ENCODE measurements at places on chromosomes 4 and X.

DNA sequence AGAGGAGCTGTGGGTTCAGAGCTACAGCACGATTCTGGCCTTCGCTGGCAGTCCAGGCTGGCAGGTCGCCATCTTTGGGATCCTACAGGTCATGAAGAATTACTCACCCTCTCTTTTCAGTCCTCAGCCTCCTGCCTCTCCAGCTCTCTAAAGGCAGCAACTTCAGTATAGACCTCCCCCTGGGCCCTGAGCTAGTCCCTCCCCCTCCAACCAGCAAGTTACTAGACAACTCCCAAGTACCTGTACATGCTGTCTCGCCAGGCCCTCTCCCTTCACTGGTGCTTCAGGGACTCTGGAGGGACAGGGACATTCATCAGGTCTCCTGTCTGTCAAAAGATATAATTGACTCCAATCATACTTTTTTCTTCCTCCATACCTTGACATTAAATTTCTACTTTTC lies at the start of gene GPR119:
GPR119 (minus strand) TSS at position 155 of the 400 bp plus-strand sequence. CDS start 227 bp downstream, outside the sequence.
- DNase-seq = no peak

DNA sequence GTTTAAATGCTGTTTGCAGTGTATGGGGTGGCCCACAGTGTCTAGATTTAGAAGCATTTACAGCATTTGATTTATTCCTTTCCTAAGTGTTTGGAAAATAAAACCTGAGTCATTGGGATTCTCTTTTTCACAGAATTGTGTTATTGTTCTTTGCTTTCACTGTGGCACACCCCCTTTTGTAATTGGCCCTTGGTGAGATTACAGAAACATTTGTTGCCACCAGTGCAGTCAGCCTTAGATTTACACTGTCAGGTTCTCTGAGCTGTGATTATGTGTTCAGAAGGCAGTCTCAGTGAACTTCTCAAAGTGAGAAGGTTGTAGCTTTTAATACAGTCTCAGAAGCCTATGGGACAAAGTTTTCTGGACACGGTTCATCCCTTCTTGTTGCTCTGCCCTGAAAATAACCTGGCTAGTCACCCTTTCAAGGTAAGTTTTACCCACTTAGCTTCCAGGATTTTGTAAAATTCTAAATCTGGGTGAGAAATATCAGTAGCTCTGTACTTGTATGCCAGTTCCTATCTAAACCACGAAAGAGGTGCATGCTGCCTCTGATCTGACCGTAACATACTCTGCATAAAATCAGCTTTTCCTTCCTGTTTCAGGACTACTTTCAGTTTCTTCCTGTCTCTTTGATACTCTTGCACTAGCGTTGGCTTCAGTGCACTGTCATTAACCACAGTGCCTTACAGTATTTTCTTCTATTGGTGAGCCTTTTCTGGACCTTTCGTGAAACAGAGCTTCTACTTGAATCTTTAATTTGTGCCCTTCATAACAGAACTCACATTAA lies 12.6 kb downstream of the RUFY3 start:
- peak; percentile 19 for DNase-seq

- DNase-seq = no peak
Observed at GRCh38 chrX:116961872-116962582, 499.3 kb upstream of the CT83 start.

- DNase-seq = no peak
Observed at GRCh38 chr4:94536649-94537469, 85.1 kb downstream of the PDLIM5 start.

DNA sequence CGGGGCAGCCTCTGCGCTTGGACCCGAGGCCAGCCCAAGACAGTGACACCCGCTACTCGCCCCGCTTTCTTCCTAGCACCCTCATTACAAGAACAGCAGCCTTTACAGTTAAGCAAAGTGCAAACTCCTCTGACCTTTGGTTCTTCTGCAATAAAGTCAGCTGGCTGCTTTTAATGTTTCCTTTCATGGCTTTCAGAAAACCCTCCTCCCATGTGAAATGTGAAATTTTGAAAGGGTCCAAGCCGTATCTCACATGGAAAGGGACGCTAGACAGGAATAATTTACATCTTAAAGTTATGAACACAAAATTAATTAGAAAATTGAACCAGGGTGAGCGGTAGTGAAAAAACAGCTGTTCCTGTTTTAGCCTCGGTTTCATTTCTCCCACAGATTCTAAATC lies 520.1 kb upstream of the FRG1 start:
- DNase-seq = no peak

GRCh38 chr4:169791527-169792156 lies 33.9 kb upstream of the HPF1 start:
- DNase-seq = peak; percentile 62

GRCh38 chrX:139026811-139027210 lies 315.3 kb upstream of the FGF13 start:
- DNase-seq = no peak

GRCh38 chrX:115173181-115173580 lies 16.0 kb upstream of the RBMXL3 start:
- DNase-seq = no peak

- no peak for DNase-seq
Observed at GRCh38 chr4:186839122-186840037, 115.7 kb upstream of the FAT1 start.

DNA sequence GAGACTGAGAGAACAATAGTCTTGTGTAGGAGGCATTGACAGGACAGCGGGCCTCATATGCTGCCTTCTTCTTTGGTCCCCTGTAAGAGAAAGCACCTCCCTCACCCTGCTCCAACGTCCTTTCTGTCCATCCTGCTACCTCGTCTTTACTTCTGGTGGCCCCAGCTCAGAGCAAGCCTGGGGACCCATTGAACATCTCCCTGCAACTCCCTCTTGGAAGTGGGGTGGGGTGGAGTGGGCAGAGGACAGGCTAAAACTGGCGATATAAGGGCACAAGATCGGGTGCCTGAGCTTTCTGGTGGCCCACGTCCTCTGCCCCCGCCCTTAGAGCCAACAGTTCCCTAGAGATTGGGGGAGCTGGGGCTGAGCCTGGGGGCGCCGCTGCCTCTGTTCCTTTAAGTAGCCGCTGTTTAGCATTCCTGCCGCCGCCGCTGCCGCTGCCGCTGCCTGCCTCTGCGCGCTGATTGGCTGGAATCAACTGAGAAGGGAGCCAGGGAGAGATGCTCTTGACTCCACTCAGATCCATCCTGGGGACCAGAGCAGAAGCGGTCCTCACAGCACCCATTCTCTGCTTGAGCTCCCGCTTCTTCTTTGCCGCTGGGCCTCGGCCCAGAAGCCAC lies at the start of gene DLG3:
DLG3 (plus strand) TSS at position 510 of the 620 bp plus-strand sequence. CDS start 367 bp downstream, outside the sequence.
- DNase-seq = peak; percentile 66

DNA sequence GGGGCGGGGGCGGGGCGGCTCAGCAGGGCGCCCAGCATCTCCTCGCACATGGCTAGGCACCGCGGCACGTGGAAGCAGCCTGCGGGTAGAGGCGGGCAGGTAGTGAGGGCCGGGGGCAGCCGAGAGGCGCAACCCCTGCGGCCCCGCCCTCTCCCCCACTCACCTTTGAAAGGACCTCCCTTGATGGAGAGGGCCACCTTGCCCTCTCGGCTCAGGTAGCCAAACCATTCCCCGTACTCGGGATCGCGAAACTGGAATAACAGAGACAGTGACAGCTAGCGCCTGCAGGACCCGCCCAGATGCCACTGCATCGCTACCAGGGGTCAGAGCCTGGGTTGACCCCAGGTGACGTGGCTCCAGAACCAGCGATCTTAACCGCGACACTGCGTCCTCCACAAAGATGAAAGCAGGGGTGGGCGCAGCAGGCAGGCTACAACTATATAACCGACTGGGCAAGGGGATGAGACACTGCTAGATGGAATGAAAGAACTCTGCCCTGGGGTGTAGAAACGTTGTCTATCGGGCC lies 552 bp upstream of the NAA10 start:
- no peak for DNase-seq

DNA sequence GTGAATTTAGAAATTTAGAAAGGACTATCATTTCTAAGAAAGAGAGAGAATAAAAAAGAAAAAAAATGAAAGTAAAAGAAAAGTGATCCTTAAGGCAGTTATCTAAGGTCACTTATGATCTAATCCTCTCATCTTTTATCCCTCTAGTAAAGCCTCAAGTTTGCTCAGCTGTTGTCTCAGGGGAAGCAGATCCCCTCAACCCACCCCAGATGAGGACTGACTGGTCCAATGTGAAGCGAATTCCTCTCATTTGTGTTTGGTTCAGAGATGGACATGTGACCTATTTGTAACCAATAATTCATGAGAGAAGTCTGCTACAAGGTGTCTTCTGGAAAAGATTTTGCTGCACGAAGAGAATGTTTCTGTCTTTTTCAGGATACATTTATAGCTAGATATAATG lies 1591.3 kb downstream of the ADGRL3 start:
- DNase-seq = no peak

DNA sequence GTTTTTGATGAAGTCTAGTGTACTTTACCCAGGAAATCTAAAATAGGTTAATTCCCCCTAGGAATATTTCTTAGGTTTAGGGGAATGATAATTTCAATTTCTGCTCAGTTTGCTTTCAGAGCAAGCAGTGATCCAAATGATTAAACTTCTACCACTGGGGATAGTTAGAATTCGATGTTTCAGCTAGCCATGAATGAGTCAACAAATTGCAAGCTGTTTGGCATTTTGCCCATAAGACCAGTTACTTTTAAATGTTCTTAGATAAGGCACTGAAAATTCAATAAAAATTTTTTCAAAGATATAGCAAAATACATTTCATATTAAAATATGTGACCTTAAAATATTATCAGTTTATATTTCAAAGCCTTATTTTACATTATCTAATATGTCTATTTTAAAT lies 993.6 kb downstream of the ARAP2 start:
- DNase-seq = peak; percentile 20

GRCh38 chrX:31219174-31219573 lies 147.3 kb upstream of the FTHL17 start:
- no peak for DNase-seq

- no peak for DNase-seq
Observed at GRCh38 chr4:60822986-60823385, 377.1 kb upstream of the ADGRL3 start.

- DNase-seq = no peak
Observed at GRCh38 chrX:101774340-101774739, 114.7 kb upstream of the ARMCX2 start.

DNA sequence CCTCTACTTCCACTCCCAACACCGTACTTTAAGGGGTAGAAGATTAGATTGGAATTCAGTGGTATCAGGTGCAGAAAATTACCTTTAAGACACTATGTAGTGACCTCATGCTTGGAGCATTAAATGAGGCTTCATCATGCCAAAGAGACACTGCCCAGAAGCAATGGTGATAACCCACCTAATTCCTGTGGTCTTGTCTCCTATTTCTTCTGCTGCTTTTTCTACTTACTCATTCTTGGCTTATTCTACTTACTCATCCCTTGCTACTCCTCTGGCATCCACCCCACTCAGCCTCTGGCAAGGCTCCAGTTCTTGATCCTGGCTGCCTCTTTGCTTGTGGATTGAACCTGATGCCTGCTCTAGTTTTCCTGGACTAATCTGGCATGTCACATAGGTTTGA lies 62.3 kb upstream of the ADAMTS3 start:
- no peak for DNase-seq

- no peak for DNase-seq
Observed at GRCh38 chr4:119629142-119629471, 503 bp upstream of the PDE5A start.

- DNase-seq = no peak
Observed at GRCh38 chr4:27518876-27519275, 658.2 kb downstream of the STIM2 start.

DNA sequence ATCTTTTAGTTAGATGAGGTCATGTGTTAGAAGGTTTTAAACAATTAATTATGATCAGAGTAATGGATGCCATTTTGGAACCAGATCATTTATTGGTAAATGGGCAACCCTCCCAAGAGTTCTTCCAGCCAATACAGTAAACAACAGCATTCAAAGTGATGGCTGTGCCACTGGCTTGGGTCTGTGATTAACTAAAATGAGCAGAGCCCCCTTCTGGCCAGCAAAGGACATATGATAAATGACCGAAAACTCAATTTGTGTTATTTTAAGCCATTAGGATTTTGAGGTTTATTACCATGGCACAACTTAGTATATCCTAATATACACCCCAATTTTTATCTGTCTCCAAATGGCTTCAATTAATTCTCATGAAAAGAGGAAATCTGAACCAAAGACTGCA lies 90.8 kb upstream of the NPFFR2 start:
- DNase-seq = peak; percentile 6

DNA sequence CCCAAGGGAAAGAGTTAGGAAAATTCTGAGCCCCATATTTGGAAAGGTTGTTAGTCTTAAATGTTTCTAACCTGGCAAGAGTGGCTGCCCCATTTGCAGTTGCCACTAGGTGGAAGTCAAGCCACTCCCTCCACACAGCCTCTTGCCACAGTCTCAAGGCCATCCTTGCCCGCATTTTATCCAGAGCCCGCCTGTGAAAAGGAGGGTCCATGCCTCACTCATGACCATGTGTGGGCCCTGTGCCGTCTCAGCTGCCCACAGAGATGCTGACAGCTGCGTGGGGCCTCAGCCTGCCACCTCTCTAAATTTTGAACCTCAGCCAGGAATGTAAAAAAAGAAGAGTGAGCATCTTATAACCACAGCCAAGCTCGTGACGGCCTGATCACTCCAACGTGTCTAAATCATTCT lies 201.5 kb upstream of the FAM241A start:
- DNase-seq = peak; percentile 10

GRCh38 chr4:17584521-17585213 lies 7.7 kb downstream of the LAP3 start:
- DNase-seq = no peak

DNA sequence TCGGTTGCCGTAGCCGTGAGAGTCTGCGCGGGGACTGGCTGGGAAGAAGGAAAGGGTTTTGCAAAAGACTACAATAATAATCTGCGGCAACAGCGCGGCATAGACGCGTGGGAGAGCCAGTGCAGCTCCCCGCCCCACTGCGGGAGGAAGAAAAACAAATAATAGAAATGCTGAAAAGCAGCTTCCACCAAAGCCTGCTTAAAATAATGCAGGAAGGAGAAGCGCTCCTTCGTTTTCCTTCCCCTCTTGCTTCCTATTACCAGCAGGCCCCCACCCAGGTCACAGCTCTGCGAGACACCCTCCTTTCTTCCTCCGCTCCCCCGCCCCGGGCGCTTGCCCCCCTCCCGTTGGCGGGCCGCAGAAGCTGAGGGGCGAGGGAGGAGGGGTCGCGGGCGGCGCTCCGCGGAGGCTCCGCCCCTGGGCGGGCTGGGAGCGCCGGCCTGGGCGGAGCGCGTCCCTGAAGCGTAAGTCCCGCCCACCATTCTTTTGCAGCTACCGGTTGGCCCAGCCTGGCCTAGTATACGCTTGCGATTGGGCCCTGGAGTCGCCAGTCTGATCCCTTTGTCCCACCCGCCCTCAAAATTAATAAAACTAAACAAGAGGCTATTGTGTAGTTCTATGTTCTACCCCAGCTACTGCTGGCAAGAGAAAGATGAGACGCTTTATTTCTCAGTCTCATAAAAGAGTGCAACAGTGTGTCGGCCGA lies 636 bp upstream of the AMOT start:
- DNase-seq = peak; percentile 91

DNA sequence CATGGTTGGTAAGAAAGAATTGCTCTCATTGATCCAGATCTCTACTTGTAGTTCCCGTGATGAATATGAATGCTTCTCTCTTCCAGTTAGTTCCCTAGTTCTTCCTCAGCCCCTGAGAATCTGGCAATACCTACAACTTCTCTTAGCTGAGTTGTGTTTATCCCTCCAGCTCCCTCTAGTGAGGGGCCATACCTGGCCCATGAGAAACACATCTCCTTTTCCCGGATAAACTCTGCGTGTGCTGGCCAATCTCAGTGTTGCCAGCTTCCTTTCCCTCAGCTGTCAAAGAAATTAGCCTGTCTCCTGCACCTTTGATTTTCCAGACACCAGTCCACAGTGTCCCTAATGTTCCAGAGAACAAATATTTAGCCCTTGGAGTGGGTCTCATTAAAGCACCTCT lies 5.7 kb downstream of the CBLL2 start:
- no peak for DNase-seq
